ENCODE measurements at places on chromosomes 6 and 20.

DNA sequence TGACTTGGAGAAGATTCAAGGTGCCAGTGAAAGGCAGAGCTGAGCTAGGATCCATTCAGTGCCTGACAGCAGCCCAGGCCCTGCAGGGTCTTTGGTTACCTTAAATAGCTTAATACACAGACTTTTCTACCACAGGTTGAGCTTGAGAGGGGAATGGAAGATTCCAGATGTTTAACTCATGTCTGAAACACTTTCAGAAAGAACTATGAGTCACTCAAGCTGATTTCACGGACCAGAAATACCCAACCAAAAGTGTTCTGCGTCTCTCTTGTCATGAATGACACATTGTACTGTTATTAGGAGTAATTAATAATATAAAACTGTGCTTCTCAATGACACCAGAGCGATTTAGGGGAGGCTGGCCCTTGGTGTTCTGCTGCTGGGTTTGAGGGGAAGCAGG is 6.4 kb upstream of the PMEPA1 start:
- DNase-seq = no peak

DNA sequence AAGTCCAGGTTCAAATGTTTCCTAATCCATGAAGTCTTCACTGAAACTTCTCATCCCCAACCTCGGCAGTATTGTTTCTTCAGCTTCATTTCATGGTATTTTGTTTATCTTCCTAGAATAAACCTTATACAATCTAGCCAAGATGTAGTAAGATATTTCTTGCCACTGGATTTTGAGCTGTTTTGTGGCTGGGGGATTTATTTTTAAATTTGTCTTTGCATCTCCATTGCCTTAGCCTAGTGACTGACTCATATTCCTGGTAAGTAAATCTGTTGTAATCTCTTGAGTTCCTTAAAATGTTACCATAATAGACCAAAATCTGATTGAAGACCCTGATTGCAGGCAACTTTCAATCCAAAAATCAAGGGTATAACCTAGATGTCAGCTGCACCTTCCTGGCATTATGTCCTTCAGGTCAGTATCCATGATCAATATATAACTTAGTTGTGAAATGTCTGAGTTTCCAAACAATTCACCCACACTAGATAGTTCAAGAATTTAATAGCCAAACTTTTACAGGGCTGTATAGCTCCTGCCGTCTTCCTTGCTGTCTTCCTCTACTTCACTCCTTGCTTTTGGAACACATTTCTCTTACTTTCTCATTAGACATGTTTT is 4.7 kb upstream of the TRMT11 start:
- peak; percentile 55 for DNase-seq

DNA sequence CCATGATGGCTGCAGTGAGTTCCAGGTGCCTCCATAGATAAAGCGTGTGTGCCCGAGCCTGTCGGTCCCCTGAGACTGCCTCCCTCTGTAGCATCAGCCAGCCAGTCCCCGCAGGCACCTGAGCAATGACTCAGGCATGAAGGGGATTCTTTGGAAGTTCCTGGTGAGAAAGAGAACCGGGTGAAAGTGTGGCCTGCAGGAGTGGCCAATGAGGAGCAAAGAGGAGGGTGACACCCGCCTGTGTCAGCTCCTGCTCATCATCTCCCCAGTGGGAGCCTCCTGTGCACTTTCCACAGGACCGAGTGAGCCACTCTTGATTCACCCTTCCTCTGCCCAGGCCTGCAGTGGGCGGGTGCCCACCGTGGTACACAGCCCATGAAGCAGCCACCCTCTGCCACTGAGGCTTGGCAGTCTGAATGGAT is 71.2 kb upstream of the PTPN1 start:
- no peak for DNase-seq

DNA sequence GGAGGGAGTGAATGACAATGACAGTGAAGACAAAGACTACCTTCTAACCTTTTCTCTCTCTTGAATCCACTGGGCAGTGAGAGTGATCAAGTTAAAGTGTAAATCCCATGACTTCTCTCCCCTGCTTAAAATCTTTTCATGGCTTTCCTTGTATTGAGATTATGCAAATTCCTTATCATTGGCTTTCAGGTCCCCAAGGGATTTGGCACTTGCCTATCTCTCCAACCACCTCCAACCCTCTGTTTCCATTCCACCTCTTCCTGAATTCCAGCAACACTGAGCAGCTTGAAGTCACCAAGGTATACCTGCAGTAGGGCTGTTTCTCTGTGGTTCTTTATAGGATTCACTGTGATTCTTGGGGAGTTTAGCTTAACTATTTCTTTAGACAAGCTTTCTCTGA is 48.0 kb upstream of the DEK start:
- no peak for DNase-seq

GRCh38 chr20:13855613-13856012 is 70.8 kb downstream of the NDUFAF5 start:
- DNase-seq = no peak

DNA sequence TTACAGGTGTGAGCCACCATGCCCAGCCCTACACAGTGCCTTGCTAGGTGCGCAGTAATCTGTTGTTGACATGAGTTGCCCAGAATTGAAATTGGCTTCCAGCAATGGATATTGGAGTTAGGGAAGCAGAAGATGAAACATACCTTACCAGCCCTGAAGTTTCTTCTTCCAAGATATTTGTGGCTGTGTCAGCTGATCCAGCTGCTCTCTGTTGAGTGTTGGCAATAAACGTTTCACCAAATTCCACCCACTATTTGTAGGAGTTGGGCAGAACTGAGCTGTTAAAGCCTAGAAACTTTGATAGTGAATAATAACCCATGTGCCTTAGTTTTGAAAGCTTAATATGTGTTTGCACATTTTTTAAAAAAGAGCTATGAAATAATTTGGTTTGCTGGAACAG is 218.2 kb upstream of the SNX9 start:
- no peak for DNase-seq

DNA sequence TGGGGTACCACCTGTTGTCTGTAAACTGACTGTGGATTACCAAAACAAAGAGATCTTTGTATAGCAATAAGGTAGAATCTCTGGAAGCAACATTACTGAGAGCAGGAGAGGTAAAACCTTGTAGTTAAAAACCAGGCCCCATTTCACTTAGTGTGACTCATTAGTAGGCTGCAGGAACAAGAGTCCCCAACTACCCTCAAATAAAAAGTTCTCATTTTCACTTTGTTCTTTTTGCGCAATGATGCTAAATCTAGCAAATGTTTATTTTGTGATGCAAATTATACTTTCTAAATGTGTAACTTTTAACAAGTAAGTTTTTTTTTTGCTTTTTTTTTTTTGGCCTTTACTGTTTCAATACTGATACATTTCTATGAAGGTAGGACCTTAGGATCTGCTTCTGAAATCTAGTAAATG is 67.1 kb downstream of the ESF1 start:
- no peak for DNase-seq

- no peak for DNase-seq
Measured at GRCh38 chr20:54099894-54100293, 29.5 kb upstream of the BCAS1 start.

DNA sequence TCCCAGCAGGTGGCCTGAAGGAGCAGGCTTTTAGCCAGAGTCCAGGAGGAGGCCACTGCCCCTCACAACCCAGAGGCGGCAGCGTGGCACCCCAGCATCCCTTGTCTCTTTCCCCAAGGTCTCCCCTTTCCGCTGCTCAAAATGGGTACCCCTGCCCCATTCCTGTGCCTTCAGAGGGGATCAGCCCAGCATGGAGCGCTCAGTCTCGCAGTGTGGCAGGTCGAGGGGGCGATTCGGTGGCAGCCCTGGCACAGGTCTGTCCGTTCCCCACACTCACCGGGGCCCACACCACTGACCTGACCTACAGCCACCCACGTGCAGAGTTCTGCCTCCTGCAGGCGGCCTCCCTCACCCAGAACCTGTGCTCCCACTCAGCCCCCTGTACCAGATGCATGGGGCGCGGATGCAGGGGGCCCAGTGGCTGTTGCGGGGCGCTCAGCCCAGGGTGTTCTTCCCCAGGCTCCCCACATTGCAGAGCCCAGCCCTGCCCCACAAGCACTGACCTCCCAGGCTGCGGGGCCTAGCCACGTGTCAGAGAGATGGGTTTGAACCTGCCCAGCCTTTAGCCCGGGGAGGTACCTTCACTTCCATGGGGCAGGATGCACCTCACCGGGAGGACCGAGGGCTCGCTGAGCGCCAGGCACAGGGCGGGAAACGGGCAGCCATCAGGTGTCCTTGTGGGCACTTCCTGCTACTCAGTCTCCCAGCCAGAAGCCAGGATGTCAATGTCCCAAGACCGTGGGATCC is 41.8 kb downstream of the DSTN start:
- no peak for DNase-seq

GRCh38 chr6:164947164-164947563 is 362.2 kb downstream of the C6orf118 start:
- DNase-seq = no peak

Measured in inflammatory macrophage (primary cell).